Prostate gland (tissue), 2 donors: ENCODE measurements at places on chromosomes 12 and 14. TPM values are rescaled to one million over a fixed set of nuclear protein-coding genes. Genes with fewer than 3 reads are reported as not detected.

DNA sequence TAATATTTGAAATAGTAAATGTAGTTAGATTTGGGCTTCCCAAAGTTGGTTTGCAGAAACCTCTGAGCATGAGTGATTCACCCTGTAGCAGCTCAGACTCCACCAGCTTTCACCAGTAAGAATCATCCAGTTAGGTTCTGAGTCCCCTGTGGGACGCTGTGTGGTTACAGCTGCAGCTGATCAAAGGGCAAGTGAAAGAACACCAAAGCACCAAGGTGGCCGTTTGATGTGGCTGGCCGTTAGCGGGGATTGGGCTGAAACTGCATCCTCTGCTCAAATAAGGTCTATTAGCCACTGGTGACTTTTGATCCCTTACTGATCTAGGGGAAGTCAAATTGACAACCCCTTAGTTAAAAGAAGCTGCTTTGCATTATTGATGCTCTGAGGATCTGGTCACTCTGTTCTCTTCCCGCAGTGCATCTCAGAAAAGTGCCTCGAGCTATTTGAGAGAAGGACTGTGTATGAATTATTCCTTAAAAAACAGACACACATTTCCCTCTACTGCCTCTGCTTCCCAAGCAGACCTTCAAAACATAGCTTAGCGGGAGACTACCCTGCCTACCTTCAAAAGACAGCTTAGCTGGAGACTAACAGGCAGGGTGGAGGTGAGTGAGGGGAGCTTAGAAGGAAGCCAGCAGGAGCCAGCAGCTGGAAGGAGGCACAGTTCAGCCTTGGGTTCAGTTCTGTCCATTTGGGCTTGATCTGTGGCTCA is 3.7 kb downstream of the ABHD12B start:
- DNase-seq, result no peak
- H3K4me3 ChIP-seq, result no peak overlapping the region
- H3K27ac ChIP-seq, result no peak overlapping the region
- H3K36me3 ChIP-seq, result no peaks in the 10 kb centered on the region
- no peaks in the 10 kb centered on the region for H3K27me3 ChIP-seq

- no peak overlapping the region for H3K27ac ChIP-seq
- H3K36me3 ChIP-seq, result no peaks in the 10 kb centered on the region
- no peak for DNase-seq
- H3K4me3 ChIP-seq, result no peak overlapping the region
- no peaks in the 10 kb centered on the region for H3K27me3 ChIP-seq
Observed at GRCh38 chr12:28415755-28416154, 225.5 kb downstream of the CCDC91 start.

GRCh38 chr14:103848175-103849077 is 1.1 kb upstream of the PPP1R13B start:
- H3K4me1 ChIP-seq, result peaks cover 4% of the 10 kb centered on the region
- peak overlapping the region; percentile 95 for H3K27ac ChIP-seq
- no peaks in the 10 kb centered on the region for H3K36me3 ChIP-seq
- H3K27me3 ChIP-seq, result no peaks in the 10 kb centered on the region

The OR6C70 gene
- not detected for total RNA-seq

GRCh38 chr12:68861890-68862289 is 53.9 kb downstream of the MDM2 start:
- DNase-seq, result no peak
- no peak overlapping the region for H3K4me3 ChIP-seq
- no peak overlapping the region for H3K27ac ChIP-seq
- H3K36me3 ChIP-seq, result no peaks in the 10 kb centered on the region

The STRAP gene
- total RNA-seq, result 74.2 TPM

DNA sequence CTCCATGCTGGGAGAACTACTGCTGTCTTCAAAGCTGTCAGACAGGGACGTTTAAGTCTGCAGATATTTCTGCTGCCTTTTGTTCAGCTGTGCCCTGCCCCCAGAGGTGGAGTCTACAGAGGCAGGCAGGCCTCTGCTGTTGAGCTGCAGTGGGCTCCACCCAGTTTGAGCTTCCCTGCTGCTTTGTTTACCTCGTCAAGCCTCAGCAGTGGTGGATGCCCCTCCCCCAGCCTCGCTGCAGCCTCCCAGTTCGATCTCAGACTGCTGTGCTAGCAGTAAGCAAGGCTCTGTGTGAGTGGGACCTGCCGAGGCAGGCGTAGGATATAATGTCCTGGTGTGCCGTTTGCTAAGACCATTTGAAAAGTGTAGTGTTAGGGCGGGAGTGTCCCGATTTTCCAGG is 31.4 kb upstream of the RFX4 start:
- no peak for DNase-seq
- no peaks in the 10 kb centered on the region for H3K36me3 ChIP-seq
- no peaks in the 10 kb centered on the region for H3K4me1 ChIP-seq
- H3K4me3 ChIP-seq, result no peak overlapping the region
- no peaks in the 10 kb centered on the region for H3K27me3 ChIP-seq
- no peak overlapping the region for H3K27ac ChIP-seq

DNA sequence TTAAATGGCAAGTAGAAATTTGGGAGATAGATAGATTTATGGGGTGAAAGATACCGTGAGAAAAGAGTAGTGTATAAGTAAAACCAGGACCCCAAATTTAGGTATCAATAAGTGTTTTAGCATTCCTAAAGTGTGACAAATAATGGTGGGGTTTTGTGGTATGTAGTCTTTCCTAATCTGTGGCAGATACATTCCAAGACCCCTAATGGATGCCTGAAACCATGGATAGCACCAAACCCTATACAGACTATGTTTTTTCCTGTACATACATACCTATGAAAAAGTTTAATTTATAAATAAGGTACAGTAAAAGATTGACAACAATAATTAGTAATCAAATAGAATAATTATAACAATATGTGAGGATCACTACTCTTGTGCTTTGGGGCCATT is 14.4 kb upstream of the TCP11L2 start:
- H3K27me3 ChIP-seq, result no peaks in the 10 kb centered on the region
- DNase-seq, result no peak
- no peaks in the 10 kb centered on the region for H3K4me1 ChIP-seq
- H3K4me3 ChIP-seq, result no peak overlapping the region

DNA sequence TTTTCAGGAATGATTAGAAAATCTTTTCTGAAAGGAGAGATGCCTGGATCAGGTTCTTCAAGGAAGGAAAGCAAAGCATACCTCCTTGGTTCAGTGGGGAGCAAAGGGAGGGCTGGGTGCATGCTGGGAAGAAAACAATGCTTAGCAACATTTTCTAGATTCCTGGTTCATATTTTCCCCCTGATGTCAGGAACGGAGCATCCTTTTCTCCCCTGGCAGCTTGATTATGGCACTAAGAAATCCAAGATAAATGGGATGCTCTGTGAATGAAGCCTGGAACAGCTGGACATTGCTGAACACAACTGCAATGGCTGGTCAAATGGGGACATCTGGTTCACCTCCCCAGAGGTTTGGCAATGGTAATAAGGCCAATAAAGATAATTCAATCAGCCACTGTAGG is 50.9 kb downstream of the KCNA5 start:
- no peak overlapping the region for H3K4me3 ChIP-seq
- no peaks in the 10 kb centered on the region for H3K27me3 ChIP-seq
- DNase-seq, result no peak
- no peaks in the 10 kb centered on the region for H3K4me1 ChIP-seq

- no peak for DNase-seq
- H3K4me3 ChIP-seq, result no peak overlapping the region
- H3K27me3 ChIP-seq, result peaks cover 22% of the 10 kb centered on the region
- no peaks in the 10 kb centered on the region for H3K36me3 ChIP-seq
- H3K4me1 ChIP-seq, result no peaks in the 10 kb centered on the region
- H3K27ac ChIP-seq, result no peak overlapping the region
Observed at GRCh38 chr12:6703631-6704030, 3.0 kb upstream of the PIANP start.

DNA sequence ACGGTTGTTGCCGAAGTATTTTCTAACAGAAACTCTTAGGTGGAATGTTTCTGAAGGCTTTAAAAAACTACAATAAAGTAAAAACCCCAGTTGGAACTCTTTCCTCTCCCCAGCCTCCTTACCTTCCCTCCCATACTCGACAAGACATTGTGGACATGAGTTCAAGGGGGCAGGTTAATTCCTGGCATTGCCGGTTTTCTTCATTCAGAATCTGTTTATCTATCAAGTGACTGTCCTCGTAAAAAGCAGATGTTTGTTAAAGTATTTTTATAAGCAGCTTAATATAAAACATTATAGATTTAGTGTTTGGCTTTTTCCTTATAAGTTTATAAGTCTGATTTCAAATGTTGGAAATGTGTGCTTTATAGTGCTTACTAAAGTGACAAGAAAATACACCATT is 30.7 kb downstream of the PARP11 start:
- peaks cover 3% of the 10 kb centered on the region for H3K4me1 ChIP-seq
- H3K27me3 ChIP-seq, result no peaks in the 10 kb centered on the region
- H3K4me3 ChIP-seq, result no peak overlapping the region
- H3K27ac ChIP-seq, result no peak overlapping the region
- DNase-seq, result no peak

DNA sequence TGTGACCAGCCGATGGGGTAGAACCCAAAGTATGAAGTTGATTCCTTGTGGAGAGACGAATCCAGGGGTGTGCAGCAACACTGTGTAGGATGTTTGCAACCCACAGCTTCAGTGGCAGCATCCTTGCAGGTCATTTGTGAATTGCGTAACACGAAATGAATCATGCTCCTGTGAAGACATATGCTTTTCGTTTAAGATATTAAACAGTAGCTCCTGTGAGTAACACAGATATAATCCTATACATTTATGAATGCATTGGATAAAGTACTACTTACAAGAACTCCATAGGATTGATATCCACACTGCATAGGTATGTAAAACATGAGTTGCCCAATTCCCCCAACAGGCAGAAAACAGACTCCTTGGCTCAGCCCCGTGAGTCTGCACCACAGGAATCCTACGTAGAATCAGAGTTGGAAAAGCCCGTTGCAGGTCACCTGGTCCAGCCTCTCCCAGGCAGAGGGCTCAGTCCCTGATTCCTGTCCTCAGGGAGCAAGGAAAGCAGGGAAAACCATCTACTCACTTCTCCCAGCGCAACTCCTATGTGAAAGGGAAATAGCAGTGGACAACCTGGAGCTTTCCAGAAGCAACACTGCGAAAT is 75.8 kb downstream of the GPATCH2L start:
- DNase-seq, result no peak
- H3K27me3 ChIP-seq, result no peaks in the 10 kb centered on the region
- H3K36me3 ChIP-seq, result no peaks in the 10 kb centered on the region
- H3K4me3 ChIP-seq, result no peak overlapping the region
- H3K27ac ChIP-seq, result no peak overlapping the region

The CHMP4A gene
- total RNA-seq, result 61.5 TPM

GRCh38 chr12:42960087-42960527 is 370.6 kb upstream of the PRICKLE1 start:
- no peak overlapping the region for H3K4me3 ChIP-seq
- peak; percentile 17 for DNase-seq
- no peaks in the 10 kb centered on the region for H3K36me3 ChIP-seq

The SERPINA5 gene
- total RNA-seq, result 2.6 TPM

The KRT71 gene
- total RNA-seq, result not detected

The TAS2R19 gene
- 1.2 TPM for total RNA-seq

DNA sequence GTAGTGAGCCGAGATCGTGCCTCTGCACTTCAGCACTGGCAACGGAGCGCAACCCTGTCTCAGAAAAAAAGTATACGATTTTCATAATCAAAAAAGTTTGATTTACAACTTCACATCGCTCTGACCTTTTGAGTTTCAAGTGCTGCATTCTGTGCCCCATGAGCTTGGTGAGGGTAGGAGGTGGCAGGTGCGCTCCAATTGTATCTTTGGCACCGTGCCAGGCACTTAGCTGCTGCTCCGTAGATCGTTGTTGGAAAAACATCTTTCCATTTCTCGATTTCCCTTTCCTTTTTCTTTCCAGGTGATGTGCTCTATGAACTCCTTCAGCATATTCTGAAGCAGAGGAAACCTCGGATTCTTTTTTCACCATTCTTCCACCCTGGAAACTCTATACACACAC is 203.7 kb downstream of the ETV6 start:
- no peak overlapping the region for H3K4me3 ChIP-seq
- no peak for DNase-seq
- no peaks in the 10 kb centered on the region for H3K27me3 ChIP-seq
- no peaks in the 10 kb centered on the region for H3K36me3 ChIP-seq

DNA sequence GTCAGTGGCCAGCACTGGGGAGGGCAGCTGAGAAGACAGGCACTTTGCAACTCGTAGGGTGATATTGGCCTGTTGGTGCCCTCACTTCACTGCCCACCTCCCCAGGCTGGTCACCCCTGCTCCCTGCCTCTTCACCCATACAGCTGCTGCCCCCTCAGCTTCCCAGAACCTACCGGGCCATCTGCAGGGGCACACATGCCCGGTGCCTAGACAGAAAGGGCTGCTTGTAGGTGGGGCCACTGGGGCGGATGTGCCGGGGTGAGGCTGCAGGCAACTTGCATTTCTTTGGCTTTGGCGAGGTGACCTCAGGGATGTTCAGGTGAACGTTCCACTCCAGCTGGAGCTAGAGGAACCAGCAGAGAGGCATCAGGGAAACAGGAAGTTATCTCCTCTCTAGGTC is 17.2 kb downstream of the FAM186B start:
- H3K27ac ChIP-seq, result no peak overlapping the region
- no peak for DNase-seq
- H3K4me3 ChIP-seq, result no peak overlapping the region
- H3K36me3 ChIP-seq, result no peaks in the 10 kb centered on the region

The DPPA3 gene
- total RNA-seq, result 1.8 TPM

The DLK1 gene
- total RNA-seq, result 0.14 TPM

GRCh38 chr14:96042248-96042930 is 3.2 kb downstream of the C14orf132 start:
- no peaks in the 10 kb centered on the region for H3K4me1 ChIP-seq
- no peaks in the 10 kb centered on the region for H3K27me3 ChIP-seq
- H3K4me3 ChIP-seq, result no peak overlapping the region
- H3K27ac ChIP-seq, result no peak overlapping the region
- DNase-seq, result no peak

GRCh38 chr14:53772936-53773335 is 183.7 kb downstream of the BMP4 start:
- no peaks in the 10 kb centered on the region for H3K4me1 ChIP-seq
- no peak overlapping the region for H3K4me3 ChIP-seq
- no peak for DNase-seq
- no peaks in the 10 kb centered on the region for H3K27me3 ChIP-seq

- H3K27me3 ChIP-seq, result no peaks in the 10 kb centered on the region
- H3K36me3 ChIP-seq, result no peaks in the 10 kb centered on the region
- H3K4me3 ChIP-seq, result no peak overlapping the region
- no peak overlapping the region for H3K27ac ChIP-seq
Observed at GRCh38 chr12:112927475-112927874, 10.8 kb upstream of the OAS3 start.

GRCh38 chr14:105135700-105136395 is 32.7 kb downstream of the JAG2 start:
- no peaks in the 10 kb centered on the region for H3K4me1 ChIP-seq
- H3K4me3 ChIP-seq, result no peak overlapping the region
- DNase-seq, result no peak
- no peaks in the 10 kb centered on the region for H3K27me3 ChIP-seq
- no peaks in the 10 kb centered on the region for H3K36me3 ChIP-seq

GRCh38 chr12:119942386-119942785 is 46.6 kb upstream of the BICDL1 start:
- no peaks in the 10 kb centered on the region for H3K4me1 ChIP-seq
- H3K36me3 ChIP-seq, result no peaks in the 10 kb centered on the region
- no peaks in the 10 kb centered on the region for H3K27me3 ChIP-seq
- H3K27ac ChIP-seq, result no peak overlapping the region

GRCh38 chr12:7129872-7130691 is at the start of gene CLSTN3:
Gene CLSTN3, plus strand, starts transcription at chr12:7130371. Its CDS starts 278 bp downstream, at chr12:7130649.
- H3K4me3 ChIP-seq, result peak within 1 kb of the TSS; percentile 40
- H3K27ac ChIP-seq, result peak within 1 kb of the TSS; percentile 70
- H3K27me3 ChIP-seq, result no peaks in the 10 kb centered on the region
